ENCODE measurements at places on chromosomes 16 and 17. TPM values are rescaled to one million over a fixed set of nuclear protein-coding genes. Genes with fewer than 3 reads are reported as not detected.

The CDH16 gene
- 7.9 TPM for polyA plus RNA-seq

The TNK1 gene
- 7.4 TPM for polyA plus RNA-seq

The WSCD1 gene
- polyA plus RNA-seq, result 1.9 TPM

The ASGR1 gene
- polyA plus RNA-seq, result 5.7 TPM

The MT4 gene
- not detected for polyA plus RNA-seq

The SHISA6 gene
- polyA plus RNA-seq, result 0.24 TPM

The HEATR9 gene
- 0.03 TPM for polyA plus RNA-seq

The CACNG1 gene
- polyA plus RNA-seq, result 0.25 TPM

The TPPP3 gene
- polyA plus RNA-seq, result 57.2 TPM

DNA sequence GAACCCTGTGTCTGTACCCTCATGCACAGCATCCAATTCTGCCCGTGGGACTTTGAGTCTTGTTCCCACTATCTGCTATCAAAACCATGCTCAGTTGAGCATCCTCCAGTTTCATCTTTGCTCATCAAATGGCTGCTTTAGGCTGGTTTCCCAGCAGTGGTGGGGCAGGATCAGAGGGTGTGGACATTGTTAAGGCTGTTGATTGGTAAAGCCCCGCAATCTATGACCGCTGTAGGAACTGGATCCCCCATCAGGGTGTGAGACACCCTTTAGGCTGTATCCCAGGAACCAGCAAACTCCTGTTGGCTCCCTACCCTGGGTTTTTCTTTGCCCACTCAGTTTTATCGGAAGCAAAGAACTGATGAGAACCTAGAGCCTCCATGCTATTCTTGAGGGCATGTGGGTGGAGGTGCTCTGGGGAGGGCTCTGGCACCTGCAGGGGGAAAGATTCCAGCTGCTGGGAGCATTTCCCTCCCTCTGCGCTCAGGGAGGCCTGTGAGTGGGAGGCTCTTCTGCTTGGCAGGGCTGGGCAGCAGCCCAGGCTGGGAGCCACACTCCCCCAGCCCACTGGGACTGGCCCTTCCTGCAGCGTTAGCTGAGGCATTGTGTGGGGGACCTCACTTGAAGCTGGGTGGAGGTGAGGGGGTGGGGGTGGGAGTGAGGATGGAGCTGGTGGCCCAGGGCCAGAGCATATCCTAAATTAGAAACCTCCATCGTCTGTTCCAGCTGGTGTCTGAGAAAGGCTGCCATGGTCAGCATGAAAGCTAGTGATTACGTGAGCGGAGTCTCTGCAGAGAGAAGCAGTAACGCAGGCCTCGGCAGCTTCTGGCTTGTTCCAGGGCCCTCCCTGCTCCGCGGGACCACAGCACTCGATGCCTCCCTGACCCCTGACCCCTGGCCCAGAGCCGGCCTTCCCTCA, 160.6 kb downstream of the IRF8 start:
- H3K27ac ChIP-seq, result peak overlapping the region; percentile 42
- peaks cover under 1% of the 10 kb centered on the region for H3K27me3 ChIP-seq
- no peaks in the 10 kb centered on the region for H3K36me3 ChIP-seq

DNA sequence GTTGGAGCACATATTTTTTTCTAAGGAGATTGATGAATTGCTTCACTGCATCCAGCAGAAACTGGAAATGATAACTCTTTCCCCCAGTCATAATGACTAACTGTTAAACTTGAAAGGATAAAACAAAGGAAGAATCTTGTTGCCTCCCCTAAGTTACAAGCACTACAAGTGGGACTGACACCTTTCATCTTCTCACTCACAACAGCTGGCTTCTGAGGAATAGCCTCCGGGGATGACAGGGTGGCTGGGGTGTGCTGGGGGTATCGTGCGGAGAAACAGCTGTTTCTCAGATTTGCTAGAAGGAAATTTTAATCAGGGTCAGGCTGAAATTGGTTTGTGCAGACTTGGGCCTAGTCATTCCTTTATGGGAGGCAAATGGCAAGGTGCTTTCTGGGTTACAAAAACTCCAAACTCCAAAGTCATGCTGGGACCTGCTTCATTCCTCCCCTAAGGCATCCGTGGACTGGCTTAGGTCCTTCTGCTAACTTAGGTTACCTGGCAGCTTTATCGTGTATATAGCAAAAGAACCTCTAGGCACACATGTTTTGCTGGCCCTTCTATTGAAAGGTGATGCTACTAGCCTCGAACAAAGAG, 557.2 kb downstream of the TOX3 start:
- no peak overlapping the region for H3K4me3 ChIP-seq
- H3K27me3 ChIP-seq, result no peaks in the 10 kb centered on the region
- no peaks in the 10 kb centered on the region for H3K4me1 ChIP-seq
- H3K27ac ChIP-seq, result no peak overlapping the region

- peaks cover 28% of the 10 kb centered on the region for H3K4me1 ChIP-seq
- peak overlapping the region; percentile 87 for H3K27ac ChIP-seq
- H3K4me3 ChIP-seq, result peak overlapping the region; percentile 78
- DNase-seq, result peak; percentile 41
- H3K36me3 ChIP-seq, result peaks cover 43% of the 10 kb centered on the region
- H3K27me3 ChIP-seq, result no peaks in the 10 kb centered on the region
These were observed 1.2 kb downstream of the TRIM65 start for GRCh38 chr17:75895370-75896155.

DNA sequence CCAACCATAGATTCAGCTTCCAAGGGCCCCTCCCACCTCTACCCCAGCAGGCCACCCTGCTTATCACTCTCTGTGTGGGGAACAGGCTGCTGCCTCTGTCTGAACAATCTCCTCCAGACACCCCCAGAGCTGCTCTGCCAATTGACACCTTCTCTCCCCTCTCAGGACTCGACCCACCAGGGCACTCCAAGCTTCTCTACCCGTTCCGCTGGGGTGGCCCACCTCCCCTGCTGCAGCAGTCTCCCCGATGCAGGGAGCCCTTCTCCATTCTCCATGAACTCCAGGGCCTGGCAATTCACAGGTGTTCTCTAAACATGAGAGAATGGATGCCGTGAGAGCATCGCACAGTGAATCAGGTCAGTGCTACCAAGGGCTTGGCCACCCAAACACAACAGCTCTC, 28.3 kb upstream of the FAAP100 start:
- H3K36me3 ChIP-seq, result peaks cover 76% of the 10 kb centered on the region
- no peaks in the 10 kb centered on the region for H3K27me3 ChIP-seq
- DNase-seq, result no peak
- no peaks in the 10 kb centered on the region for H3K4me1 ChIP-seq

DNA sequence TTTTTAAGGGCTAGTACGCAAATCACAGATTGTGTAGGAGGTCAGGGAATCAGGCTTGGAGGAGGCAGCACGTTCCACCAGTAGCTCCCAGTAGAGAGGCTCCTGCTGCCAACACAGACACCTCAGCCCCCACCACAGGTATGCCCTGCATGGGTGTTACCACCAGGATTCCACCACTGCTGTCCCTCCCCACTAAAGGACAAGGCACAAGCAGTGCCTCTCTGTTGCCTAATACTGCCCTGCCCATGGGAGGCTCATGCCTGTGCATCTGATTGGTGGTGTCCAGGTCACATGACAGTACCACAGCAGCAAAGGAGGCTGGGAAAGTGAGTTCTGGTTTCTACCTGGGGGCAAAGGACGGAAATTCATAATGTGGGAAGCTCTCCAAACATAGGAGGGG, 33.6 kb upstream of the CACNG4 start:
- no peak for DNase-seq
- no peaks in the 10 kb centered on the region for H3K4me1 ChIP-seq
- no peak overlapping the region for H3K4me3 ChIP-seq
- no peaks in the 10 kb centered on the region for H3K36me3 ChIP-seq

GRCh38 chr16:48559462-48560211, 50.3 kb downstream of the N4BP1 start:
- no peak overlapping the region for H3K4me3 ChIP-seq
- peaks cover 18% of the 10 kb centered on the region for H3K4me1 ChIP-seq

- no peak overlapping the region for H3K4me3 ChIP-seq
- no peak for DNase-seq
- no peaks in the 10 kb centered on the region for H3K4me1 ChIP-seq
- H3K36me3 ChIP-seq, result no peaks in the 10 kb centered on the region
These were observed 137.7 kb upstream of the CRHR1 start for GRCh38 chr17:45646288-45646988.

DNA sequence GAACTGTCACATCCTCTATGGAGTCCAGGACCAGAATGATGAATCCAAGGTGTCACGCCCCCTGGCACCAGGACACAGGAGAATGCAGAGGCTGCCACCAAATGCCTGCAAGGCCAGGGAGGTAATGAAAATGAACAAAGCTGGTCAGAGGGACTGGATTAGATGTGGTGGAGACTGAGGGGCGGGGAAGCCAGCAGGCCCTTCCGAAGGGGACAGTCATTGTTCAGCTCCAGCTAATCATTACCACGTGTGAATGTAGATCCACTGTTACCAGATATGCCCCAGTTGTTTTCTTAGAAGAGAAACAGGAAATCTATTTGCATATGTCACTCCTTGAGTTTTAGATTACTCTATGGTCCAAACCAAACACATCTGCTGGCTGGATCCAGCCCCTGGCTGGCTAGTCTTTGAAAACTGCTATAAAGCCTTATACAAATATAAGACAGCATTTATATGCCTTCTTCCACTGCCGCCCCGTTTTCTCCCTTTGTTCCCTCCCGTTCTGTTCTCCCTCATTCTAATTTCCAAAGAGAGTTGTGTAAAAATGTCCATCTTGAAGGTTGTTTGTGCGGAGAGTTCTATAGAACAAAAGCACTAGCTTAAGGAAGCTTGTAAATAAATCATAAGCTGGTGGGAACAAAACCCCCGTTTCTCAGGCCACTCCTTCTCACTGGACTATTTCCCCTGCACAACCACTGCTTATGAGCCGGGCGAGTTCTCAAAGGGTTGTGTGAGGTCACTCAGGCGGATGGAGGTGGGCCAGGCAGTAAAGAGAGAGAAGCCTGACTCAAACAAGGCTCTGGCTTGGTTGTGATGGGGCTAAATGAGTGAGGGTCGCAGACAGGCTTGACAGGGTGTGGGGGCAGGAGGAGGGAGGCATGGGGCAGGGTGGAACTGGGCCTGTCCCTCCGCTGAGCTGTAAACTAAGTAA, 14.2 kb downstream of the CRYM start:
- H3K4me3 ChIP-seq, result no peak overlapping the region
- no peak for DNase-seq
- peak overlapping the region; percentile 9 for H3K27ac ChIP-seq
- H3K4me1 ChIP-seq, result peaks cover 37% of the 10 kb centered on the region
- H3K27me3 ChIP-seq, result no peaks in the 10 kb centered on the region

DNA sequence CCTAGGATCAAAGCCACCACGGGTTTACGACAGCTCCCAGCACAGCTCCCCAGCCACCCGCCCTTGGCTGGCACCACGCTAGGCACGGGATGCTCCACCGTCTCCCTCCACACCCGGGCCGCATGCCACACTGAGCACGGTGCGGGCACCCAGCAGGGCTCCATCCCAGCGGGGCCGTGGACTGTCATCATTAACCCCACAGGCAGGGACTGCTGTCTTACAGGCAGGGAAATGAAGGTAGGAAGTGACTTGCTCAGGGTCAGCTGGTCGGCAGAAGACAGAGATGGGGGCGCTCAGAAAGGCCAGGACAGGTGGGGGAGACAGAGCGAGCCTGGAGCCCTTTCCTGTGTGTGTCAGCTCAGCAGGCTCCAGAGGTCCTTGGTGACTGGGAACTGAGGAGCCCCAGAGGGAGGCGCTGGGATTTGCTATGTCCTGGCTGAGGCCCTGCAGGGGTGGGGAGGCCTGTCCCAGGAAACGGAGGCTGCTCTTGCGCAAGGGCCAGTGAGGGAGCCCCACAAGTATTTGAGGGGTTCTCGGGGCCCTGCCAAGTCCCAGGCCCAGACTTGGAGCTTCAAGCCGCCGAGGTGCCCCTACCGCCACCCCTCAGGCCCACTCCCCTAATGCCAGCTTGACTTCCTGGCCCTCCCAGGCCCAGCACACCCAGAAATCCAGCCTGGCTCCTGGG, 3.2 kb downstream of the UBALD1 start:
- no peaks in the 10 kb centered on the region for H3K27me3 ChIP-seq
- peaks cover 27% of the 10 kb centered on the region for H3K36me3 ChIP-seq
- peak overlapping the region; percentile 19 for H3K4me3 ChIP-seq
- DNase-seq, result peak; percentile 78
- H3K27ac ChIP-seq, result peak overlapping the region; percentile 94

- no peak overlapping the region for H3K4me3 ChIP-seq
- DNase-seq, result peak; percentile 91
- peak overlapping the region; percentile 55 for H3K27ac ChIP-seq
- H3K36me3 ChIP-seq, result no peaks in the 10 kb centered on the region
- H3K27me3 ChIP-seq, result no peaks in the 10 kb centered on the region
These were observed 36.6 kb downstream of the TOM1L2 start for GRCh38 chr17:17935321-17936271.

- no peak for DNase-seq
- H3K36me3 ChIP-seq, result no peaks in the 10 kb centered on the region
- peaks cover 3% of the 10 kb centered on the region for H3K27me3 ChIP-seq
- no peak overlapping the region for H3K27ac ChIP-seq
These were observed 109.3 kb upstream of the TNRC6C start for GRCh38 chr17:77849239-77849638.

DNA sequence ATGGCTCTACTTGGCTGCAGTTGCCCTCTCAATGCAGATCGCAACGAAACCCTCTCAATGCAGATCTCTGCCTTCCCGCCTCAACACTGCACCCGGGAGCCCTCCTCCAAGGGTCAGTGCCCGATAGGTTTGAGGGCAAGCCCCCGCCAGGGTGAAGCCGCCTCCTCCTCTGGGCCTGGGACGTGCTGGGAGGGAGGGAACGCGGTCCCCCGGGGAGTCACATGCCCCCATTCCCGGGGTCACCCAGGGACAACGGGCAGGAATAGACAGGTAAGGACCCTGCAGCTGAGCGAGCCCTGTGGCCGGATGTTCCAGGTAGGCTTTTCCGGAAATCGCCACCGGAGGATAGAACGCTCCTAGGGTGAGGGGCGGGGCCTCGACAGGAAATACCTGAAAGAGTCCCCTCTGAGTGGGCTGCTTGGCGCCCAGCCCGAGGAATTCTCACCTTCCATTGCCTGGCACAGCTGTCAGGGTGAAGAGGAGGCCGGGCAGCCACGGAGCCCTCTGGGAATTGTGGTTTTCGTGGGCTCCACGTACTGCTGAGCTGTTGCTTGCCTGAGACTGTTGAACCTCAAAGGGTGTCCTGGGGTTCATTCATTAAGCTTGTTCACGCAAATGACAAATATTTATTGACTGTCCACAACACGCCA, 12.8 kb downstream of the ZNF174 start:
- H3K4me3 ChIP-seq, result no peak overlapping the region
- DNase-seq, result no peak
- H3K27ac ChIP-seq, result no peak overlapping the region
- no peaks in the 10 kb centered on the region for H3K27me3 ChIP-seq
- H3K4me1 ChIP-seq, result no peaks in the 10 kb centered on the region
- H3K36me3 ChIP-seq, result peaks cover 2% of the 10 kb centered on the region

GRCh38 chr17:77399319-77399957, 258.7 kb downstream of the SEC14L1 start:
- H3K27ac ChIP-seq, result peak overlapping the region; percentile 12
- DNase-seq, result no peak
- peaks cover 19% of the 10 kb centered on the region for H3K4me1 ChIP-seq

GRCh38 chr17:81676906-81677305, 6.7 kb downstream of the ARL16 start:
- H3K27me3 ChIP-seq, result no peaks in the 10 kb centered on the region
- no peak overlapping the region for H3K27ac ChIP-seq
- H3K36me3 ChIP-seq, result peaks cover 36% of the 10 kb centered on the region
